Activated CD4-positive, alpha-beta T cell treated with anti-CD3 and anti-CD28 coated beads, Interleukin-2, amount 10 ng/mL, durations not matched to agents 24 days and 14 days (primary cell): ENCODE measurements at places on chromosomes 7 and 10.

DNA sequence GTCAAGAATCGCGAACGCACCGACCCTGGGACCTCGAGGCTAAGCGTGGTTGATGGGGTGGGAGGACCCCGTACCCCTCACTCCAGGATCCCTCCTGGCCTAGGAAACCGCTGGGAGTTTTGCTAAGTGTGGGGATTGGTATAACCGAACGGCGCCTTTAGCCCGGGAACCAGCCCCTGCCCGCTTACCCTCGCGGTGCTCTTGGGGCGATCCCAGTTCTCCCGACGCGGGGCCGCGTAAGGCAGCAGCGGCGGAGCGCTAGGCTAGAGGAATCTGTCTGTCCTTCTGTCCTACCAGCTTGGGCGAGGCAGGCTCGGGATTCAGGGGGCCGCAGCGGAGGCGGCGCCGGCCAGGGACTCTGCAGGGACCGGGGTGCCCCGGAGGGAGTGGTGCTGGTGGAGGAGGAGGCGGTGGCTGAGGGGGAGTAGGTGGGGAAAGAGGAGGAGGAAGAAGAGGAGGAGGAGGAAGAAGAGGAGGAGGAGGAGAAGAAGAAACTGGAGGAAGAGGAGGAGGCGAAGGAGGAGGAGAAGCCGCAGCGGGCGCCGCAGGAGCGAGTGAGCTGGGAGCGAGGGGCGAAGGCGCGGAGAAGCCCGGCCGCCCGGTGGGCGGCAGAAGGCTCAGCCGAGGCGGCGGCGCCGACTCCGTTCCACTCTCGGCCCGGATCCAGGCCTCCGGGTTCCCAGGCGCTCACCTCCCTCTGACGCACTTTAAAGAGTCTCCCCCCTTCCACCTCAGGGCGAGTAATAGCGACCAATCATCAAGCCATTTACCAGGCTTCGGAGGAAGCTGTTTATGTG lies 439 bp upstream of the EMX2 start:
- peaks cover 9% of the 10 kb centered on the region for H3K4me1 ChIP-seq
- DNase-seq = no peak
- H3K27ac ChIP-seq = peak overlapping the region; percentile 80
- peaks cover 6% of the 10 kb centered on the region for H3K36me3 ChIP-seq
- H3K27me3 ChIP-seq = peaks cover 79% of the 10 kb centered on the region
- no peak overlapping the region for H3K4me3 ChIP-seq

DNA sequence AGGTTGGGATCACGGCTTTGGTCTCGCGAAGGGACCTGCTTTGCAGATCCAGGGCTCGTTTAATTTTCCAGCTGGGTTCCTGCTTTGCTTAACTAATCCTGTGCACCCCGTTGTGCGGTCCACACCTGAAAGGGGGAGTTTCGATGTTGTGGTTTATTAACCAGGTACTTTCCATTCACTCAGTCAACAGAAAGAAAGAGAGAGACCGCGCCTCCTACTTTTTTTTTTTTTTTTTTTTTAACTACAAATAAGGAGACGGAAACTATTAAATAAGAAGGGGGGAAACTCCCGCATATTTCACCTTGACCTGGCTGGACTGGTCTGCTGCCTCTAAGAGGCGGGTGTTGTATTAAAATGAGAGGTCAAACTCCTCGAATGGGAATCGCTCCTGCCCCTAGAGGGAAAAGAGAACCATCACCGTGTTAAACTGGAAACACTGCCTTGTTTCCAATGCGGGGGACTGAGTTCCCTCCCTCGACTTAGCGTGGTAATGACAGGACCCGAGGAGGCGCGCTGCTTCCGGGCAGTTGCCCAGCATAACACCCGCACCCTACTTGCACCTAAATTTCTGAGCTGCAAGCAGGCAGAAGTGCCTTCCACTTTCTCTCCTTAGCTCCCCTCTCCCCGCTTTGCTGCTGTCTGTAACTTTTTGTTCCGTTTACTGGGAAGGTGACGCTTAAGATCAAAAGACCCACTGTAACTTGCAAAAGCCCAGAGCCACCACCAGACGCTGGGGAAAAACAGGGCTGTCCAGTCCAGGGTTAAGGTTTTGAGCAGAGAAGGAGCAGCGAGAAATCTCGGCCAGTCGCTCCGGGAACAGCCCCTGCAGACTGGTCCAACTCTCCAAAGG lies 1.1 kb upstream of the ITGB8 start:
- H3K36me3 ChIP-seq = no peaks in the 10 kb centered on the region
- H3K4me3 ChIP-seq = peak overlapping the region; percentile 87
- peaks cover 70% of the 10 kb centered on the region for H3K27me3 ChIP-seq
- peak overlapping the region; percentile 80 for H3K27ac ChIP-seq
- peaks cover 18% of the 10 kb centered on the region for H3K4me1 ChIP-seq
- peak; percentile 58 for DNase-seq

DNA sequence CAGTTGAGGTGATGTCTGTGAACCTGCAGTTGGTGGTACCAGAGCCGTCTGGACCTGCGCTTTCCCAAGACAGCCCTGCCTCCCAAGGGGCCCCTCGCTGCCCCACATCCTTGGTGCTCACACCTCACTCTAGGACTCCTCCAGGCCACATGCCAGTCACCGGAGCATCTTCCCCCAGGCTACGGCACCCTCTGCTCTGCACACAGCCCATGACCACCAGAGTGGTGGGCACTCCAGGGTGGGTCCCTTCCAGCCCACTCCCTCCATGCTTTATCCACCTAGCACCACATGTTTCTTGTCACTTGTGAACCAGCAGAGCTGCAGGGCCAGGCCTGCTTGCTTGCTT lies 183.7 kb upstream of the SH2B2 start:
- DNase-seq = no peak
- peaks cover 7% of the 10 kb centered on the region for H3K36me3 ChIP-seq
- no peaks in the 10 kb centered on the region for H3K27me3 ChIP-seq
- no peaks in the 10 kb centered on the region for H3K4me1 ChIP-seq

- no peak for DNase-seq
- no peaks in the 10 kb centered on the region for H3K4me1 ChIP-seq
- H3K27me3 ChIP-seq = peaks cover 9% of the 10 kb centered on the region
- H3K27ac ChIP-seq = no peak overlapping the region
Observed at GRCh38 chr10:123962756-123963530, 71.3 kb upstream of the CPXM2 start.

- H3K4me1 ChIP-seq = no peaks in the 10 kb centered on the region
- H3K36me3 ChIP-seq = no peaks in the 10 kb centered on the region
- H3K4me3 ChIP-seq = no peak overlapping the region
- H3K27ac ChIP-seq = no peak overlapping the region
- DNase-seq = peak; percentile 89
- peaks cover 3% of the 10 kb centered on the region for H3K27me3 ChIP-seq
Observed at GRCh38 chr10:123559066-123559822, 106.9 kb upstream of the GPR26 start.

DNA sequence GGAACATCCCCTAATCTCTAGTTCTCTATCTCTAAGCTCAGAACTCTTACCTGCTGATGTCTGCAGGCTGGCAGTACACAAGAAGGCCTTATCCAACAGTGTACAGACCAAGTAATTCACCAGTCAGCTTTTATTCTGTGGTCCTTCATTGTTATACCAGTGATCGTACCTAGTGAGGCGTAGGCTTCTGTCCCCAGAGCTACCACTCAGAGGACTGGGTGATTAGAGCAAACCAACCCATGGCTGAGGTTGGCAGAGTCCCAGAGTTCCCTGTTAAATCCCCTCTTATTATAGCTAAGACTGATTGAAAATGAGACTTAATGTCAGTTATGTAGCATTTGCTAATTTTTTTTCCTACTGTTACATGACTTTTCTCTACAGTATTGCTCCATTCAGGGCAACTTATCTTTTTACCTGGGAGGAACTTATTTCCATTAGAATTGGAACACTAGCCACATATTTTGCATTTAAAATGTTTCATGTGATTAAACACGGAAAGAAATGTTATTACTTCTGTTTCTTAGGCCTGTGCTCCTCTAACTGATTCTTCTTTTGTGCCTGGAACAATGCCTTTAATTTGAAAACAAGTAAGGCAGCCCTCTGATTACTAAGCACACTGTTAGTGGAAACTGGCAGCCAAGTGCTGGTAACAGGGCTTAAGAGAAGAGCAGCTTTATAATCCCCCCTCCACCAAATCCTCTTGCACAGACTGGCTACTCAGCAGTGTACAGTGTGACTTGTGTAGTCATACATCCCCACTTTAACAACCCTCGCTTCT lies 127.2 kb downstream of the LRRC4 start:
- H3K36me3 ChIP-seq = peaks cover 41% of the 10 kb centered on the region
- no peaks in the 10 kb centered on the region for H3K27me3 ChIP-seq
- no peak for DNase-seq
- no peak overlapping the region for H3K4me3 ChIP-seq
- peak overlapping the region; percentile 77 for H3K27ac ChIP-seq

- H3K4me3 ChIP-seq = no peak overlapping the region
- H3K27me3 ChIP-seq = no peaks in the 10 kb centered on the region
- H3K4me1 ChIP-seq = no peaks in the 10 kb centered on the region
Observed at GRCh38 chr10:76921383-76922010, 716.1 kb downstream of the KCNMA1 start.

GRCh38 chr7:137948845-137949330 lies 53.0 kb downstream of the CREB3L2 start:
- no peak for DNase-seq
- no peak overlapping the region for H3K4me3 ChIP-seq
- H3K27me3 ChIP-seq = no peaks in the 10 kb centered on the region
- peaks cover 8% of the 10 kb centered on the region for H3K36me3 ChIP-seq
- H3K27ac ChIP-seq = no peak overlapping the region
- peaks cover 15% of the 10 kb centered on the region for H3K4me1 ChIP-seq

GRCh38 chr7:151435971-151436370 lies 4.0 kb downstream of the CRYGN start:
- H3K27ac ChIP-seq = no peak overlapping the region
- no peak for DNase-seq
- no peaks in the 10 kb centered on the region for H3K36me3 ChIP-seq
- no peak overlapping the region for H3K4me3 ChIP-seq
- H3K4me1 ChIP-seq = peaks cover 17% of the 10 kb centered on the region

DNA sequence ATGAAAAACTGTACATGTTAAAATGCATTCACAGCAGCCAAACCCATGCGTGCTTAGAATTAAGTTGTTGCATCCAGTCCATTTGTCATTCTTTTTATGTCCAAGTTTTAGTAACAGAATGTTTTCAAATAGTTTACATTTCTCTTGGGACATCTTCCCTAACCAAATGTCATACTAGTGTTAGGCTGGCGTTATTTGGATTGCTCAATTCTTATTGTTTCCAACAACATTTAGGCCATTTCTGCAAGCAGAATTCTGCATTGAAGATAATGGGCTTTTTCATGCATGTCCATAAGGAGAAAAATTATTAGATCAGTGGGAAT lies 203.0 kb downstream of the HIBADH start:
- H3K27ac ChIP-seq = no peak overlapping the region
- H3K4me3 ChIP-seq = no peak overlapping the region
- no peaks in the 10 kb centered on the region for H3K36me3 ChIP-seq
- H3K4me1 ChIP-seq = no peaks in the 10 kb centered on the region
- H3K27me3 ChIP-seq = peaks cover 3% of the 10 kb centered on the region
